ENCODE measurements at places on chromosomes 11 and 22. TPM values are rescaled to one million over a fixed set of nuclear protein-coding genes. Genes with fewer than 3 reads are reported as not detected.

- H3K27me3 ChIP-seq, result no peaks in the 10 kb centered on the region
- H3K4me3 ChIP-seq, result no peak overlapping the region
- H3K36me3 ChIP-seq, result no peaks in the 10 kb centered on the region
- DNase-seq, result peak; percentile 93
- peaks cover 32% of the 10 kb centered on the region for H3K4me1 ChIP-seq
These were observed 1.4 kb downstream of the APOA1 start for GRCh38 chr11:116835791-116836631.

DNA sequence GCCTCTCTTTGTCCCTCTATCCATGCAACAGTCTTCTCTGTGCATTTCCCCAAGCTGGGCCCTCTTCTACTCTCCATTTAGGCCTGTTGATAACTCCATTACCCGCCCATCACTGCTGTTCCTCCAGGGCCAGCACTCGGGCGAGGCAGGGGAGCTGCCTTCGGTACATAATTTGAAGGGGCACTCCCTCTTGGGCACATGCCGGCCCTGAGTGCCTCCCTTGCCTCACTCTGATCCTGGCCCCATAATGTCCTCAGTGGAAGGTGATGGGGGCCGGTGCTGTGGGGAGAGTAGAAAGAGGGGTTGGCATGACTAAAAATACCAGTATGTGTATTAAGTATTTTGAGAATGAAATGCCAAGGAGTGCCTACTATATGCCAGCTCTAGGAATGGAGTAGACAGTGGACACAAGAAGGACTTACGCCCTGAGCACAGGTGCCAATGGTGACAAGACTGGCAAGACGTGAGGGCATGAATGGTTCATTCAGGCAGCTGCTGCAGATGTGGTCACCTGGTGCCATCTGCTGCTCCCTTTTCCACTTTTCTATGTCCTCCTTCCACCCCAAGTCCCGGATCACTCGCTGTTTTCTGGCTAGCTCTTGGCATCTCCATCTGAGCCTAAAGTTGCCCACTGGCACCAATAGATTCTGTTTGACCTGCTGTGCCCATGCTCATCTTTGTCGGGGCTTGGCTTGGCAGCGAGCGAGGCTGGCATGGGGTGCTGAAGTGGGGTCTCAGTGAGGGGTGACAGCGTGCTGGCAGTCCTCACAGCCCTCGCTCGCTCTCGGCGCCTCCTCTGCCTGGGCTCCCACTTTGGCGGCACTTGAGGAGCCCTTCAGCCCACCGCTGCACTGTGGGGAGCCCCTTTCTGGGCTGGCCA is 22.6 kb downstream of the TMEM218 start:
- peaks cover 7% of the 10 kb centered on the region for H3K4me1 ChIP-seq
- no peak overlapping the region for H3K27ac ChIP-seq
- no peaks in the 10 kb centered on the region for H3K27me3 ChIP-seq
- no peaks in the 10 kb centered on the region for H3K36me3 ChIP-seq

DNA sequence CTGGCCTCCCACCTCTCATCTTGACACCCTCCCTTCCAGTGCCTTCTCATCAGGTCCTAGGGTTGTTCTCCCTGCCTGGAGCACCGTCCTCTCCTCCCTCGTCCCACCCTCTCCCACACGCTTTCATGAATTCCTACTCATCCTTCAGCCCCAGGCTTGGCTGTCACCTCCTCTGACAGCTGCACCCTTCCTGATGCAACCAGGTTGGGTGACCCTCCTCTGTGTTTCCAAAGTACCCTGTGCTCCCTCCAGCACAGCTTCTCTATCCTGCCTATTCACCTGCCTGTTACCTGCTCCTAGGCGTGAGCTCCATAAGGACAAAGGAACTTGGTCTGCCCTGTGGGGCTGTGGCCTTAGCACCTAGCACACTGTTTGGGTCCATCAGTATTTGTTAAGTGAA is 58.4 kb downstream of the SGSM3 start:
- no peak overlapping the region for H3K27ac ChIP-seq
- no peaks in the 10 kb centered on the region for H3K4me1 ChIP-seq

DNA sequence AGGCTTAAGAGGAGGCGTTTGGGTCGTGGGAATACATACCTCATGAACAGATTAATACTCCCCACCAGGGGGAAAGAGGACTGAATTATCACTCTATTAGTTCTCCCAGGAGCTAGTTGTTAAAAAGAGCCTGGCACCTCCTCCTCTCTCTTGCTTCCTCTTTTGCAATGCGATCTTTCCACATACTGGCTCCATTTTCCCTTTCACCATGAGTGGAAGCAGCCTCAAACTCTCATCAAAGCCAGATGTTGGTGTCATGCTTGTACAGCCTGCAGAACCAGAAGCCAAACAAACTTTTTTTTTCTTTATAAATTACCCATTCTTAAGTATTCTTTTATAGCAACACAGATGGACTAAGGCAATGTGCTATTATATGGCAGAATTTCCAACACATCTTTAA is 258.5 kb downstream of the FAM76B start:
- no peak overlapping the region for H3K27ac ChIP-seq
- no peak for DNase-seq
- H3K4me1 ChIP-seq, result no peaks in the 10 kb centered on the region
- H3K36me3 ChIP-seq, result no peaks in the 10 kb centered on the region
- H3K4me3 ChIP-seq, result no peak overlapping the region

DNA sequence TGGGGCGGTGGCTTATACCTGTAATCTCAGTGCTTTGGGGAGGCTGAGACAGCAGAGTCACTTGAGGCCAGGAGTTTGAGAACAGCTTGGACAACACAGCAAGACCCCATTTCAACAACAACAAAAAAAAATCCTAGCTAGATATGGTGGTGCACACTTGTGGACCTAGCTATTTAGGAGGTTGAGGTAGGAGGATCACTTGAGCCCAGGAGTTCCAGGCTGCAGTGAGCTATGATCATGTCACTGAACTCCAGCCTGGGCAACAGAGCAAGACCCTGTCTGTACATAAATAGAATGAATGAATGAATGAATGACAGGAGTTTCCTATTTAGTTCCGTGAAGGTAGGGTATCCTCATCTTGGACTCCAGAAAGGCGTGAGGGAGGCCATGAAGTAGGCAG is 107.0 kb downstream of the OSBP2 start:
- no peaks in the 10 kb centered on the region for H3K36me3 ChIP-seq
- H3K27me3 ChIP-seq, result peaks cover 67% of the 10 kb centered on the region
- no peak overlapping the region for H3K27ac ChIP-seq
- no peak for DNase-seq
- no peak overlapping the region for H3K4me3 ChIP-seq

DNA sequence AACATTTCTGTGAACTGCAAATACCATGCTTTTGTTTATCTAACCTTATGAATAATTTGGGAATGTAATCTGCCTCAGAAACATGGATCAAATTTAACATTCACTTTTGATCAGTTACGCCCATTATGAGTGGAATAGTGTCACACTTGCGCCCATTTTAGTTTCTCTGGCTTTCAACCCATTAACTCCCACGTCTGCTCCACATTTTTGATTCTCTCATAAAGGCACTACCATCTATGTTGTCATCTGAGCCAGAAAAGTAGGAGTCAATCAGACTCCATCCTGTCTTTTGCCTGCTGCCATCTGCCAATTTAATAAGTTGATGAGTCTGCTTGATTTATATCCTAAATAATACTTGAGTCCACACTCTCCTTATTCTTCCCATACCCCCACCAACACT is 1090.7 kb downstream of the DLG2 start:
- H3K4me1 ChIP-seq, result no peaks in the 10 kb centered on the region
- no peak overlapping the region for H3K27ac ChIP-seq
- no peak overlapping the region for H3K4me3 ChIP-seq
- DNase-seq, result no peak
- no peaks in the 10 kb centered on the region for H3K27me3 ChIP-seq

The CARD18 gene
- 0.50 TPM for polyA plus RNA-seq

- no peaks in the 10 kb centered on the region for H3K36me3 ChIP-seq
- H3K4me3 ChIP-seq, result no peak overlapping the region
- no peaks in the 10 kb centered on the region for H3K27me3 ChIP-seq
- no peak overlapping the region for H3K27ac ChIP-seq
These were observed 14.0 kb downstream of the CELF1 start for GRCh38 chr11:47538741-47539565.

DNA sequence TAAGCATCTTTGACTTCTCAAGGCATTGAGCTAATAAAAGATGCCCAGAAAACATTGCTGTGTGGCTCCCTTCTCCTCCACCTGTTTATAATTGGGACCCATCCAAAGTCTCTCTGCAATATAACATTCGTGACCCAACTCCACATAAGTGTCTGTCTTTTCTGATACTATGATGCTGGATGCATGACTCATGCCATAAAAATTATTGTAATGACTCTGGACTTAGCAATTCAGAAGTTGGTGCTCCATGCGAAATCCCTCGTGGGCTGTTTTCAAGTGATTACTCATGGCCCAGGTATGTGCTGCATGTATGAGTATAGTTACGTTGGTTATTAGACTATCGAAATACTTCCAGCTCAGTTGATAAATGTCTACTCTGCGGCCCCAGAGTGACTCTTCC is 11.7 kb downstream of the FJX1 start:
- no peak overlapping the region for H3K27ac ChIP-seq
- peaks cover 40% of the 10 kb centered on the region for H3K27me3 ChIP-seq
- H3K4me3 ChIP-seq, result no peak overlapping the region
- DNase-seq, result no peak
- H3K36me3 ChIP-seq, result no peaks in the 10 kb centered on the region

- no peaks in the 10 kb centered on the region for H3K36me3 ChIP-seq
- no peak overlapping the region for H3K27ac ChIP-seq
- DNase-seq, result peak; percentile 20
- H3K4me1 ChIP-seq, result no peaks in the 10 kb centered on the region
- H3K4me3 ChIP-seq, result no peak overlapping the region
These were observed 10.0 kb upstream of the CCDC83 start for GRCh38 chr11:85845124-85845631.

The OR56A1 gene
- 0.10 TPM for polyA plus RNA-seq

DNA sequence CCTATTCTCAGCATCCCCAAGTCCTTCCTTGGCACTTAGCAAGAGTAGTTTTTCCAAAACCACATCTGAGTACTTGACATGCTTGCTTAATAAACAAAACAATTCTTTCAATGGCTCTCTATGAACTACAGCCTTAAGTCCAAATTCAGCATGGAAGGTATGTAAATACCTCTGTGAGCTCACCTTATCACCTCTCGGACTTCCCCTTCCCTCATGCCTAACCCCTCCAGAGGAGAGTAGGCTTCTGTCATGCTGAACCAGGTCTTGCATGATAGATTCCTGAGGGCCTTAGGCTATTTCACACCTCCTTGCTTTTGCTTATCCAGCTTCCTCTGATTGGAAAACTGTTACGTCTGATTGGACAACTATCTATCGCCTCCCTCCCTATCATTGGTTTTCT is 312.9 kb upstream of the CCDC90B start:
- no peaks in the 10 kb centered on the region for H3K27me3 ChIP-seq
- no peak for DNase-seq
- no peaks in the 10 kb centered on the region for H3K4me1 ChIP-seq
- H3K4me3 ChIP-seq, result no peak overlapping the region
- H3K36me3 ChIP-seq, result no peaks in the 10 kb centered on the region

GRCh38 chr22:30327864-30328345 is 1.2 kb upstream of the TBC1D10A start:
- H3K4me1 ChIP-seq, result peaks cover 12% of the 10 kb centered on the region
- no peak for DNase-seq
- H3K36me3 ChIP-seq, result peaks cover 2% of the 10 kb centered on the region
- no peaks in the 10 kb centered on the region for H3K27me3 ChIP-seq
- H3K27ac ChIP-seq, result no peak overlapping the region
- no peak overlapping the region for H3K4me3 ChIP-seq

The SORL1 gene
- polyA plus RNA-seq, result 6.4 TPM

DNA sequence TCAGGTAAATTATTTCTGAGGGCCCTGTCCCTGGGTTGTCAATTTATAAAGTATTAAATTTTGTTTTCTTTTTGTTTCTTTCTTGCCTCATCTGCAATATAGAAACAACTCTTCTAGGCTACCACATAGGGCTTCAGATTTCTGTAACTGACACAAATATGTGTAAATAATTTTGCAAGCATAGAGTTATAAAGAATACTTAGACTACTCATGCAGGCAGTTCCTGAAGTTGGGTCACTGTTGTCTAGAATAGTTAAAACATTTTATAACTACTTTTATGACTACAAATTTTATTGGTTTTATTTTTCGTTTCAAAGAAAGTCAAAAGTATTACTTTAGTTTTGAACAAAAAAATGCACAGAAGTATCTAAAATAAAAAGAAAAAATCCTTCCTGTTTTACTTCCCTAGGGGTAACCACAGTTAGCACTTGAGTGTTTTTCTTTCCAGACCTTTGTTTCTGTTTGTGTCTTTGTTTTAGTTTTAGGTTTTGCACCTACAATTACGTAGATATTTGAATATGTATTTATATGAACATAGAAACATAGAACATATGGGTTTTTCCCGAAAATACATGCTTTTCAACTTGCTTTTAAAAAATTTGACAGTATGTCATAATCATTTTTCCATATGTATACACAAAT is 12.4 kb upstream of the TMEM123 start:
- H3K27me3 ChIP-seq, result no peaks in the 10 kb centered on the region
- H3K27ac ChIP-seq, result no peak overlapping the region
- DNase-seq, result no peak
- no peaks in the 10 kb centered on the region for H3K36me3 ChIP-seq
- H3K4me3 ChIP-seq, result no peak overlapping the region

DNA sequence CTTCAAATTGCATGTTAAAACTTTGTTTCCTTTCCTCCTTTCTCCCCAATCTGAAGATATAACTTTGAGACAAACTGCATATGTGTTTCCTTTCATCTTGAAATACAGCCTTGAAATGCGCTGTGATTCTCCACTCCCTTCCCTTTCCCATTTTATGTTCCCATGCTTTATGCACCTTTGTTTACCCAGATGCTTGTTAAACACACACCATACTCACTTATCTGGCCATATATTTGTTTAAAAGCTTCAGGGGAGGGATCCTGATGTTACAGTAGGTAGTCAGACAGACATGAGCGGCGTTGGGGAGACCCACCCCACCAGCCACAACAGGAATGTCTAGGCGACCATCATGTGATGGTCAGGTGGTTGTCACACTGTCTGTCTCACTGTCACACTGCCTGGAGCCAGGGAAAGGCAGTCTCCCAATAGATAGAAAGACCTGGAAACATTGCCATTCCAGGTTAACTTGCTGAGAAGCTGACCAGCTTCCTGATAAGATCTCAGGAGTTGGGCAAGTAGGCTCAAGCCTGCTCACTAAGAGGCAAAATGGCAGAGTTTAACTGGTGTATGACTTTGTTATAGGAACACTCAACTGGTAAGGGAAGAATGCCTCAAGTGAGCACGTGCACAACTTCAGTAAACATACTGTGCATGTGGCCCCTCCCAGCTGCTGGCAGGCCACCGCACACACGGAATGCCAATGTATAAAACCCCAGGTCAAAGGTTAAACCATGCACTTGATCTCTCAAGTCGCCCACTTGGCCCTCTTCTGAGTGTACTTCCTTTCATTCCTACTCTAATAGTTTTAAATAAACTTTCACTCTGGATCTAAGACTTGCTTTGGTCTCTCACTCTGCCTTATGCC is 23.5 kb upstream of the MSANTD2 start:
- peaks cover 2% of the 10 kb centered on the region for H3K27me3 ChIP-seq
- no peak overlapping the region for H3K27ac ChIP-seq
- no peak for DNase-seq
- no peaks in the 10 kb centered on the region for H3K4me1 ChIP-seq

The TXN2 gene
- polyA plus RNA-seq, result 193 TPM

GRCh38 chr11:80173371-80174136 is 732.7 kb upstream of the TENM4 start:
- no peak for DNase-seq
- H3K27ac ChIP-seq, result no peak overlapping the region
- no peaks in the 10 kb centered on the region for H3K27me3 ChIP-seq
- H3K4me3 ChIP-seq, result no peak overlapping the region
- no peaks in the 10 kb centered on the region for H3K4me1 ChIP-seq
- no peaks in the 10 kb centered on the region for H3K36me3 ChIP-seq

The RBMXL2 gene
- 0.36 TPM for polyA plus RNA-seq

The GSTT2B gene
- 28.8 TPM for polyA plus RNA-seq

GRCh38 chr11:31218847-31219246 is 150.7 kb downstream of the DCDC1 start:
- H3K27me3 ChIP-seq, result no peaks in the 10 kb centered on the region
- H3K27ac ChIP-seq, result no peak overlapping the region
- no peak overlapping the region for H3K4me3 ChIP-seq
- no peaks in the 10 kb centered on the region for H3K4me1 ChIP-seq
- no peak for DNase-seq

Data from cardiac muscle cell (in vitro differentiated cells and primary cell).